CD4-positive, alpha-beta T cell (primary cell): ENCODE measurements at places on chromosomes 2 and 18. TPM values are rescaled to one million over a fixed set of nuclear protein-coding genes. Genes with fewer than 3 reads are reported as not detected.

TYMS gene
- total RNA-seq = 1.1 TPM

KATNAL2 gene
- 2.0 TPM for total RNA-seq

M1AP gene
- total RNA-seq = not detected

TEKT4 gene
- total RNA-seq = not detected

DSC1 gene
- total RNA-seq = 1.6 TPM

UGP2 gene
- 47.1 TPM for total RNA-seq

DCTN1 gene
- 60.7 TPM for total RNA-seq

NT5C1B gene
- total RNA-seq = not detected

ALPG gene
- not detected for total RNA-seq

HOXD13 gene
- not detected for total RNA-seq

TBR1 gene
- not detected for total RNA-seq

SERPINB3 gene
- not detected for total RNA-seq

SLC9A4 gene
- total RNA-seq = not detected

- DNase-seq = no peak
Measured at GRCh38 chr2:160352500-160352899, 141.1 kb downstream of the RBMS1 start.

- no peak for DNase-seq
Measured at GRCh38 chr18:12828116-12829051, 55.7 kb downstream of the PTPN2 start.

DNA sequence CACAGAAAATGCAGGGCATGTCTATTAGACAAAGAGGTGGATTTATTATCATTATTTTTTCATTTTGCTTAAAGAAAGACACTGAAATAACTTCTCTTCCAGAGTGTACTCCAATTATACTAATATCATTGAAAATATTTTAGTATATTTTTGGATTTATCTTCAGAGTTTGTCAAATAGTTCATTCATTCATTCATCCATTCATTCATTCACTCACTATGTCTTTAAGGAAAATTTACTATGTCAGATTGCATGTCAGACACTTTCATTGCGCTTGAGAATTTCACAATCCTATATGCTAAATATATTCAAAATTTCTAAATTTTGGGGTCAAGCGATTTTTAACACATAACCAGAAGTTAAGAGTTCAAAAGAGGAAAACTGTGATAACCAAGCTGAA lies 479.1 kb downstream of the ZEB2 start:
- no peak for DNase-seq

- DNase-seq = no peak
Measured at GRCh38 chr18:76483780-76484179, 11.3 kb downstream of the ZNF516 start.

DNA sequence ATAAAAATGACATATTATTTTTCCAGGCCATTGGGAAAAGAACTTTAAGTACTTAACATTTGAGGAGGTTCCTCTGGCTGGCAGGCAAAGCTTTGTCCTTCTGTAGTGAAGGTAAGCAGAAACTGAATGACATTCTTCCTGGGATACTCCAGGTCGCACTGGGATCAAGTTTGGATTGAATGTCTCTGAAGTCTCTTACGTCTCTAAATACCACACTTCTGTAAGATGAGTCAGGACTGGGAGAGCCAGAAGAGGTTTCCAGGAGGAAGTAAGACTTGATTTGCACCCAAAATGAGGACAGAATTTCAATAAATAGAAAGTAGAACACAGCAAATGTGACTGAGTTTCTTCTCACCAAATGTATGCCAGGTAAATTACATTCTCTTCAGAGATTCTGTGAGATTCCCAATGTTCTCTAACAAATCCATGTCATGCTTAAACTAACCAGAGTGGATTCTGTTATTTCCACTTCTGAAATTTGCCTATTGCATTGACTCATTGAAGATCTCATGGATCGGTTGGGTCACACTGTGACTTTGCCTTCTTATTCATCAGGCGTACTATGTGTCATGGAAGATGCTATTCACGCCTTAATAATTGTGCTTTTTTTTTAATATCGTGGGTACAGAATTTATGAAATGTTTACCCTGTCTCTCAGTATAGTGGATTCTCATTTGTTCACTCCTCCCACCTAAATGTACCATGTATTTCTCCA lies 25.5 kb upstream of the VIT start:
- no peak for DNase-seq

DNA sequence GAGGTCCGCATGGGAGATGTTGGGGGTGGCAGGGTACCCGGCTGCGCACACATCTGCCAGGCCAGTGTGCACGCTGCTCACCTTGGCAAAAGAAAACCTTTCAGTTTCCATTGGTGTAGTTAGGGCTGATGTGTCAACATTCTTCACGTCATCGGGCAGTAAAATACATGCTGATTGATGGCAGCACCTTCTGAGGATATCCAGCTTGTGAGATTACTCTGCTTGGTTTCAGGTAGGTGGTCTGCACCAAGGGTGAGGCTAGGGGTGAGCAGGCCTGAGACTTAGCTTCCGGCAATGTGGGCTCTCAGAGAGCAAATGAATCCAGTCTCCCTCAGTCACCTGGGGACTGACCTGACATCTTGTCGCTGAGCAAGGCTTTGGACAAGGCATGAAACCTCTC lies 19.3 kb upstream of the ACKR3 start:
- DNase-seq = no peak

GRCh38 chr2:222842491-222843174 lies 18.2 kb upstream of the ACSL3 start:
- no peak for DNase-seq

DNA sequence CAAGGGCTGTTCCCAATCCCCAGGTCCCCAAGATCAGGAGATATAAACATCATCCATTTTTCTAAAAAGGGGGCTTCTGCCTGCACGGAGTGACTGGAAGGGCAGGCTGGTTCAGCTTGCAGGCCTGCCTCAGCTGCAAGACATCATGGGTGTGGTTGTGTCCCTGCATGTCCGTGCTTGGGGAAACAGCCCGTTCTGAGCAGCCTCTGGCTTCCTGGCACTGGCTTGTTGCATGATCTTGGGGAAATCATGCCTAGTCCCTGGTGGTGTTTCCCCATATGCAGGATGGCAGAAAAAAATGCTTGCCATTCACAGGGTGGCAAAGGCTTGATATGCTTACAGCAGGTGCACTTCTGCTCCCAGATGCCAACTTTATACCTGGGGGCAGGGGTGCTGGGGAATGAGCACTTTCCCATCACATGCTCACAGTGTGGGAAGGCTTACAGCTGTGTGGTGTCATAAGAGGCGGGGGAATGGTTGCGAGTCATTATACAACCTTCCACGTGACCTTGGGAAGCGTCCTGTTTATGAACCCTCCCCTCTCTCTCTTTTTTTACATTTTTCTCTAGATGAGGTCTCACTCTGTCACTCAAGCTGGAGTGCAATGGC lies 7.2 kb downstream of the PCARE start:
- DNase-seq = no peak

GRCh38 chr18:51039138-51040112 lies 9.4 kb downstream of the SMAD4 start:
- no peak for DNase-seq

- no peak for DNase-seq
Measured at GRCh38 chr2:193837111-193837738, 1642.5 kb upstream of the TMEFF2 start.

- no peak for DNase-seq
Measured at GRCh38 chr2:169853041-169853668, 25.9 kb downstream of the UBR3 start.

DNA sequence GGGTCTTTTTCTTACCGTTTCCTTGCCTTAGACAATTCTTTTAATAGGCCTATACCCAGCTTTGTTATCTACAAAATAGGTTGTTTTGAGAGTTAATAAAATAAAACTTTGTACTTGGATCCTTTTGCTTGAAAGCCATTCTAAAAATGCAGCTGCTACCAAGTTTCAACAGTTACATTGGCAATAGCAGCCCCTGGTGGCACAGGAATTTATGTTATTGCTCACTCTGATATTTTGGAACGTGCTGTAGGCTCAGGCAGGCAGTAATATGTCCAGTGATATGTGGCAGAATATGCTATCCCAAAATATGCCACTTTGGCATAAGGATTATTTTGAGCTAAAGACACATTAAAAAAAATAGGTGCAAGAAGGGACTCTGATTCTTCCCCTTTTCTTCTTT lies 6.7 kb upstream of the COMMD1 start:
- no peak for DNase-seq

DNA sequence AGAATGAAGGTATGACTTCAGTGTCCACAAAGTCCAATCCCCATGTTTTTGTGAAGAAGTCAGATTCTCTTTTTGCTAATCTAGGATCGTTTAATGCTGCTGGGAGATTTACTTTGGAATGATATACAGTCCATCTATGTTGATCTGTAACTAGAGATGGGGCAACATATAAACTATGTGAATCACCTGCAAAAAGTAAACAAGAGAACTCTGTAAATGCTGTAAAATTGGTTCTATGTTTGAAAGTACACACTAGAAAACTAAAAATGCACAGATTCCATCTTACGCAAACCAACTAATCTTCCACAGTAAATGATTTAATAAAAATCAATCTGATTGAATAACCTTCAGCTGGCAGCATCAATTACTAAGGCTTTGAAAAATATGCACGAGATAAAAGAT lies 37.5 kb downstream of the VPS54 start:
- DNase-seq = no peak

- DNase-seq = no peak
Measured at GRCh38 chr2:231241755-231242507, 43.5 kb downstream of the ARMC9 start.

GRCh38 chr18:48713309-48713708 lies 174.5 kb downstream of the CTIF start:
- DNase-seq = no peak

GRCh38 chr18:80126797-80127196 lies 17.7 kb downstream of the ADNP2 start:
- DNase-seq = peak; percentile 41

GRCh38 chr2:15494877-15495276 lies 66.3 kb downstream of the NBAS start:
- no peak for DNase-seq

DNA sequence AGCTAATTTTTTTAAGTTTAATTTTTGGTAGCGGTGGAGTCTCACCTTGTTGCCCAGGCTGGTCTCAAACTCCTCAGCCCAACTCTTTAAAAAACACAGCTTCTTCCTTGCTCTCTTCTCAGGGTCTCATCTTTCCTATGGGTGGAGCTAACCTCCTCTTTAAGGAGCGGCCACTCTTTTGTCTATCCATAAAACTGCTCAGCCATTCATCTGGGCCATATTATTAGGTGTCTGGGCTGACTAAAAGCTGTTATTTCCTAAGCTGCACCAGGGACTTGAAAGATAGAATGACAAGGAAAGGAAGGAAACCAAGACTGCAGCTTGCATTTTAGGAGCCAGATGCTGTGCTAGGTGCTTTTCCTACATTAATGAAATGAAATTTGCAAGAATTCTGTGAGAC lies 35.8 kb upstream of the THOC1 start:
- DNase-seq = no peak

- DNase-seq = no peak
Measured at GRCh38 chr2:87996570-87996969, 19.8 kb downstream of the RNU2-63P start.

GRCh38 chr18:48186131-48186766 lies 222.9 kb downstream of the ZBTB7C start:
- DNase-seq = no peak

- DNase-seq = no peak
Measured at GRCh38 chr18:70523792-70524182, 234.9 kb downstream of the SOCS6 start.
